Substantia nigra (tissue), 51 donors: ENCODE measurements at places on chromosomes 3 and 15.

GRCh38 chr15:99154271-99154670, 49.4 kb downstream of the SYNM start:
- no peak for DNase-seq

GRCh38 chr3:147398813-147399534, 7.4 kb downstream of the ZIC4 start:
- DNase-seq: no peak

DNA sequence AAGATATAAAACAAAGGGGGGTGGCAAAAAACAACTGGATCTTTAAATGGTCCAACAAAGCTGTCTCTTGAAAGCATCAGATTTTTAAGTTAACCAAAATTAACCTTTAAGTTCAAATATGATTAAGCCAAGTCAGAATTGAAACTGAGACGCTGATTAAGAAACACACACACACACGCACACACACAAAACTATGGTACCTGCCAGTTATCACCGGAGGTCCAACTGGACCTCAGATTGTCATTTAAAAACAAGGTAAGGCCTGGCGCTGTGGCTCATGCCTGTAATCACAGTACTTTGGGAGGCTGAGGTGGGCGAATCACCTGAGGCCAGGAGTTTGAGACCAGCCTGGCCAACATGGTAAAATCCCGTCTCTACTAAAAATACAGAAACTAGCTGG, 10.4 kb downstream of the ARF4 start:
- no peak for DNase-seq

- DNase-seq: no peak
Observed at GRCh38 chr15:71431343-71432336, 316.4 kb downstream of the THSD4 start.

DNA sequence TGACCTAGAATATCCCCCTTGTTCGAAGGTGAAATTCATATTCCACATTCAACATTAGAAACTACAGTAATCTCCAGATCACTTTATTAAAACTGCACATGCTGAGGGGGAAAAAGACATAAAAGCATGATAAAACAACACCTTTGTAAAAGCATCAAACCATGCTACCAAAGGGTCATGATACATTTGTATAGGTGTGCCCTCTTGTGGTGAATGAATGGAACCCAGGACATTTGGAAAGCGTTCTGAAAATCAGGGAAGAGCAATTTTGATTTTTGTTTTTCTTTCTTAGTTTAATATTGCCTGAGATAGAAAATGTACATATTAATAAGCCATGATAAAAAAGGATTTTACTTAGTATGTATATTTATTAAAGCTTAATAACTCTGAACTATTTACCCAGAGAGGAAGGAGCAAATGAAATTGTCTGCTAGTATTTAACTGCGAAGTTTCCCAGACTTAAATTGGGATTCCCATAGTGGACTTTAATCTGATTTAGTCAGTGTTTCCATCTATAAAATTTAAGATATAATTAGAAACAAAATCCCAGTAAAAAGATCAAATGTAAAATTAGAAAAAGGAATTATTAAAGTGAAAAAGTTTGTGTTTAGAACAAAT, 105.8 kb upstream of the ARL6 start:
- no peak for DNase-seq

DNA sequence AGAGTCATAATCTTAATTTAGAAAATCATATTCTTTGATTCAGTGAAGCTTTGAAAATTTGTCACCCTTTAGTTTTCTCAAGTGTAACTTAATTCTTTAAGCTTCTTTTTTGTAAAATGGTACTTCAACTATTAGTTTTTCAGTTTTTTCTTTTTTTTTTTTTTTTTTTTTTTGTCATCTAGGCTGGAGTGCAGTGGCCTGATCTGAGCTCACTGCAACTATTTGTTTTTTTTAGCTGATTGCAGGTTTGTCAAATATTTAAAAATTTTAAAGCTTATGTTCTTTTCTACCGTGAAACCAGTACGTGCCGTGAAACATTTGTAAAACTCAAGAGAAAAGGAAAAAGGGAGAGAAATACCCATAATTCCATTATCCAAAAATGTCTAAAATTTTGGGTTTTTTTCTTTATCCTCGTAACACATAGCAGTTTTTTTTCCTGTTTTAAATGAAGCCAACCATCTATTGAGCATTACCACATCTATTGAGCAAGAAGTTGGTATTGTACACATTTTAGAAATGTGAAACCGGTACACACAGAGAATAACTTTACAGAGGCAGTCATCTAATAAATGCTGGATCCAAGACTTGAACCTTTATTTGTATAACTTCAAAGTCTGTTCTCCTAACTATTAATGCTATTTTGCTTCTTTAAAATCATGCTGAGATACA, 25.7 kb downstream of the ECT2 start:
- DNase-seq: no peak
